ENCODE measurements at places on chromosomes 1 and 21.

- no peak for DNase-seq
Measured at GRCh38 chr1:1960480-1961196, 41.6 kb upstream of the TMEM52 start.

DNA sequence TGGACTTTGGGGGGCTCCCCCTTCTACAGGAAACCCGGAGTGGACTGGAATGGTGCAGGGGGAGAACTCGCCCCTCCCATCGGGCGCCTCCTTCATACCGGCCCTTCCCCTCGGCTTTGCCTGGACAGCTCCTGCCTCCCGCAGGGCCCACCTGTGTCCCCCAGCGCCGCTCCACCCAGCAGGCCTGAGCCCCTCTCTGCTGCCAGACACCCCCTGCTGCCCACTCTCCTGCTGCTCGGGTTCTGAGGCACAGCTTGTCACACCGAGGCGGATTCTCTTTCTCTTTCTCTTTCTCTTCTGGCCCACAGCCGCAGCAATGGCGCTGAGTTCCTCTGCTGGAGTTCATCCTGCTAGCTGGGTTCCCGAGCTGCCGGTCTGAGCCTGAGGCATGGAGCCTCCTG, at the start of gene TNFRSF14:
Gene TNFRSF14 (plus strand): TSS at position 95 of the 401 bp plus-strand sequence. CDS start 294 bp downstream, at position 389.
- DNase-seq = peak; percentile 64

DNA sequence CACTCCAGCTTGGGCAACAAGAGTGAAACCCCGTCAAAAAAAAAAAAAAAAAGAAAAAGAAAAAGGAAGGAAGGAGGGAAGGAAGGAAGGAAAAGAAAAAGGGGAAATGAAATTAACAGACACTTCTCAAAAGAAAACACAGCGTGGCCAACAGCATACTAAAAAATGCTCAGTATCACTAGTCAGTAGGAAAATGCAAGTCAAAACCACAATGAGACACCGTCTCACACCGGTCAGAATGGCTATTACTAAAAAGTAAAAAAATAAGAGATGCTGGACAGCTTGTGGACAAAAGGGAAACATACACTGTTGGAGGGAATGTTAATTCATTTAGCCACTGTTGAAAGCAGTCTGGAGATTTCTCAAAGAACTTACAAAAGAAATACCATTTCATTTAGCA, 369.5 kb upstream of the BRINP3 start:
- DNase-seq = no peak

DNA sequence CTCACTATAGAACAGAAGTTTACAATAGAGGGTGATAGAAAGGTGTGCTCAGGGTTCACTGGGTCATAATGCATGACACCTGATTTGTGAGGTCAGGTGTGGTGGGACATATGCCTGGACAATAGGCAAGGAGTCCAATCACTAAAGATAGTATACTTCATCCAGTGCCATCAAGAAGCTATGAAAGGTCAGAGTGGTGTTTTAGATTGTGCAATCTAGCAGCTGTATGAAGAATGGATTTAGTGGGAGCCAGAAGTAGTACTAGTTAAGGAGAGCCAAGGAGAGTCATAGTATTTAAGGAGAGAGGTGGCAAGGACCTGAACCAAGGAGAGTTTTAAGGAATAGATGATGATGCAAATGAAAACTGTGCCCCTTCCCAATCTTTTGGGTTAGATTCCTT, 80.6 kb upstream of the C1orf105 start:
- DNase-seq = no peak

DNA sequence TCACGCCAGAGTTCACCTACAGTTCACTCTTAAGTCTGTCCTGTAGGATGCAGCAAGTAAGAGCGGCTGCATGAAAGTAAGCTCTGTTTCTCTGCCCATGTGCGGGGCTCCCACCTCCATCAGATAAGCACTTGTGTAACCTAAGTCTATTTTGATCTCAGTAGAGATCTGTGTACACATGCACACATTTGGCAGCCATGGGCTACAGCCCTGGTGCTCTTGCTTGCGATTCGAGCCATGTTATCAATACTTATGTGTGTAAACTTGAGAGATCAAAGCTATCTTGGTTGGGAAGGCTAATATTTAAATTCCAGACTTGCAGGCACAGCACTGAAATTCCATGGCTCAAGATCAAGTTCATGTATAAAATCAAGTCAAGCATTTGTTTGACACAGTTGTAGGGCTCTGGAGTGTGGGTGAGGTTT, 244.7 kb upstream of the FGGY start:
- DNase-seq = no peak

DNA sequence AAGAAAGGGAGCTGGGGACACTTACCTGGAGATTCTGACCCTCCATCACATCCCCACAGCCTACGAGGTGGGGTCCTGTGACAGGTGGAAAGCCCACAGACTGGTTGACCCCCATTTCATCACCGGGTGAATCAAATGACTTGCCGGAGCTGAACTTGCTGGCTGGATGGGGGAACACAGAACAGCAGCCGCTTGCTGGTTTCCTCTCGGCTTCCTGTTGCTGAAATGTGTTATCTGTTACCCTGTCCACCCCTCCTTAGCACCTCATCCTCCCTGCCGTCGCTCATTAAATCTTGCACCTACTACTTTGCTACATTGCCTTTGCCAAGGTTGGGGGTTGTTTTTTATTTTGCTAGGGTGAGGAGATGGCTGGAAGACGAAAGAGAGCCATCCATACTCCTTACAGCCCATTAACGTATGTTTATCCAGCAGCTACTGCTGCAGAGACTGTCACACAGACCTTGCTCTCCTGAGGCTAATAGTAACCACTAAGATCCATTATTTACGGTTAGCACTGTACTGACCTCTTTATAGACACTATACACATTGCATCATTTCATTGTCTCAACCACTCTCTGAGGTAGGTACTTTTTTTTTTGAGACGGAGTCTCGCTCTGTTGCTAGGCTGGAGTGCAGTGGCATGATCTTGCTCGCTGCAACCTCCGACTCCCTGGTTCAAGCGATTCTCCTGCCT, 7.0 kb downstream of the PAFAH2 start:
- DNase-seq = peak; percentile 5

DNA sequence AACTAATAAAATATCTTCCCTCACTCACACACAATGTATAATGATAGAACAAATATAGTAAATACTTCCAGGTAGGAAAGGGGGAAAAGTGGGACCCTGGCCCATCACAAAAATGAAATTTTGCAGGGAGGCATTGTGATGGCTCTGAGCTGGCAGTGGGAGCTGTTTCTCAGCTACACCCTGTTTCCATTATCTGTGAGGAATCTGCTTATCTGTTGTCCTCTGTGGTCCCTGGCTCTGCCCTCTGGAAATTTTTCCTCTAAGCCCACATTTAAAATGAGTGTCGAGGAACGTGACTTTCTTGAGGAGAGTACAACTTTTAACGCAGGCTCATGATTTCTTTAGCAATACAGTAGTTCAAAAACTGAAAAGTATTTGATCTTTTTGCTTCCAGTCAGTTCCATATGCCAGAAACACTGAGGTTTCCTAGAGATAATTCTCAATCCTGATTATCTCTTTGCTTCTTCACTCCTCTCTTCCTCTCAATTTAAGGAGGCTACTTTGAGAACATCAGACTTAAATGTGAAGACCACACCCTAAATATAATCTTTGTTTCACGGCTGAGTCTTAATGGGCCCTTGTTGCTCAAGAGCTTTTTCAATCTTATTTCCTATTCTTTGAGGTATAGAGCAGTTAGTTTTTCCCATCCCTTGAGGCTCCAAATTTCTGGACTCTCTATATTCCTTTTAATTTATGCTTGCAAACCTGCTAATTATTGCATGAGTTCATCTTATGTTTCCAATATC, 5.0 kb upstream of the EEIG2 start:
- no peak for DNase-seq

- DNase-seq = no peak
Measured at GRCh38 chr1:11132563-11133293, 33.1 kb upstream of the EXOSC10 start.

- DNase-seq = no peak
Measured at GRCh38 chr1:214224611-214225354, 56.2 kb upstream of the SMYD2 start.

- no peak for DNase-seq
Measured at GRCh38 chr1:92653605-92654381, 131.1 kb downstream of the EVI5 start.

GRCh38 chr1:4122513-4123160, 222.6 kb upstream of the C1orf174 start:
- DNase-seq = no peak

- no peak for DNase-seq
Measured at GRCh38 chr1:101080859-101081258, 55.3 kb upstream of the DPH5 start.

- no peak for DNase-seq
Measured at GRCh38 chr21:31273278-31273677, 70.8 kb downstream of the TIAM1 start.

DNA sequence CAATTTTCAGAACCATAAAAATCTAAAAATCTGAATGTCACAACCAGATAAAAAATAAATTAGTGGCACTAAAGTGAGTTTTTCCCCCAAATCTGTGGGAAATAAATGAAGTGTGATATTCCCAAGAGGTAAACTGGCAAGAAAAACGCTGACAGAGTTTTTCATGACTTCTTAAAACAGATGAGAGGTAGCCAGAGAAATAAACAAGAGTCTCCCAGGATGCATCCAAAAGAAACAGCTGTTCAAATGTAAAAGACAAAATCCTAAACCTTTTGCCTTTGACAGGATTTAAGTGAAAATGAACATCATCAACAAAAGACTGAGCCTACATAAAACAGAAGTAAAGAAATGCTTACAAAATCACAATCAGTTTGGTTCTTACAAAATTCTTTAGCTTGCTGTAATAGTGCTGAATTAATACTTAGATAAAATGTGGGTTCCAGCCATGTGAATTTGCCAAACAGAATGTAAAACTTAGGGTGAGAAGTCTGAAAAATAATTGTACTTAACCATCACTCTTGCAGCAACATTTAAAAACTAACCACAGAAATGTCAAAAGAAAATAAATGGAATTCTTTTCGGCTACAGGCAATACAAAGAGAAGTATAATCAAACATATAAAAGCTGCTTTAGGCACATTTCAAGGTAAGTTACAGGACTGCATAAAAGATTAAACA, 133.6 kb downstream of the EIF4G3 start:
- DNase-seq = no peak

DNA sequence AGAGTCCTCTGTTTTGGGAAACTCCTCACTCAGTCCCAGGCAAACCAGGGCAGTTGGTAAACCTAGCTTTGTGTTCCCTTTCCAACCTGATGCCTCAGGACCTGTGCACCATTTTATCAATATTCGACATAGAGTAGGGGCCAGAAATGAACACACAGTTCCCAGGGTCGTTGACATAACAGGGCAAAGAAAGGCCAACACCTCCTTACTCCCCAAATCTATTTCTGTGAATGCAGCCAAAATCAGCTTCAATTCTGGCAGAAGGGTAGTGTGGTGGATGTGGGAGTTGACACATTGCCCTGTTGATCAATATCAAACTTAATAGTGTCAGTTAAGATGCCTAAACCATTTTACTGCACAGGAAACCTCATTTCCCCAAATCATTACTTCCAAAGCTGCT, 104.6 kb upstream of the SPATA6 start:
- DNase-seq = peak; percentile 15

DNA sequence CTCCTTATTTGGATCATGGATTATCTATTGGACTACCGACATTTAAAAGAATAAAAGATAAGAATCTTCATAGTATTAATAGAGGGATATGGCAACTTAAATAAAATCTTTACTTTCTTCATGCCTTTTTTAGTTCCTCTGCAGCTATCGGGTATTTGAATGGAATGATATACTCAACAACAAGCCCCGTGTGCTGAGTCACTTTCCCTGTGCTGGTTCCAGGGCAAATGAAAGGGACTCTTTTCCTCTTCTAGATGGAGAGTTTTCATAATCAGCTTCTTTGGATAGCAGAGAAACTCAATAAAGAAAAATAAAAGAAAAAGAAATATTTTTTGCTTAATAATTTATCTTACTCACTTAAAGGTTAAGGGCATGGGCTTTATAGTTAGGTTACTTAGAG, 213.7 kb downstream of the LRRC40 start:
- DNase-seq = no peak

GRCh38 chr1:100543640-100544039, 5.7 kb downstream of the GPR88 start:
- no peak for DNase-seq

GRCh38 chr1:157073944-157074685, 25.5 kb downstream of the ETV3L start:
- no peak for DNase-seq

DNA sequence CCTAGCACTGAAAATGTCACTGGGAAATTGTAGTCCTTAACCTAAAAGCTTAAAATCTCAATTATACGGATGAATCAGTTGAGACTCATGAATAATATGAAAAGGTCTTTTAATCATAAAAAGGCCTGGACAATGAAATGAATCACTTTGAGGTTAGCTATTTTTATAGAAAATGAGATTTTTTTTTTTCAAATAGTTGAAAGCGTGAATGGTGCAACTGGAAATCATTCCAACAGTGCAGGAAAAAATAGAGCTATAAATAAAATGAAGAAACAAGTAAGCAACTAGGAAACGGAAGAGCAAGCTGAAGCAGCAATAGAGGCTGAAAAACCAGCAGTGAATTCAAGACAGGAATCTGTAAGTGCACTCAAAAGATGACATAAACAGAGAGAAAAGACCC, 142.9 kb downstream of the BACH1 start:
- no peak for DNase-seq

DNA sequence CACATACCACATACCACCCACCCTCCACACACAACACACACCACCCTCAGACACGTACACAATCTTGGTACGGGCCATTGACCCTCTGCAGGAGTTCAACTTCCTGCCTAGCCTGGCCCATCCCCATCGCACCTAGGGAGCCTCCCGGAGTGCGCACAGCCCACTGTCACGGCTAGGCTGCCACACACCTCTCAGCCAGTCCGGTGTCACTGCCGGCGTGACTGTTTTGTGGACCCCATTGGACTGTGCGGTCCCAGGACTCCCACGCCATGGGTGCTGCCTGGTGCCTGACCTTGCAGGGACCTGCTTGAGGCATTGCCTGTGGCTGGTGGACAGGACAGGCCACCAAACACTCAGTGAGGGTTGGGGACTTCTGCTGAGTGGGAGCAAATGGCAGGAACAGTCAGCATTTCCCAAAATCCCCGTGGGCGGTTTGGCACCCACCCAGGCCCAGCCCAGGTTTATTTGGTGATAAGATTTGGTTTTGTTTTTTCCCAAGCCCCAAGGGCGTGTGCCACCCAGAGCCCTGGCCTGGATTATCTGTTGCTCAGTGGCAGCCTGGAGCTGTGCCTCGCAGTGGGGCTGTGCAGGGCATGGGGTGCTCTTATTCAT, 27.7 kb downstream of the RAB7B start:
- no peak for DNase-seq

GRCh38 chr1:37181425-37181824, 147.1 kb upstream of the GRIK3 start:
- DNase-seq = no peak

GRCh38 chr1:206579747-206580437, 32.4 kb downstream of the EIF2D start:
- peak; percentile 74 for DNase-seq

- DNase-seq = no peak
Measured at GRCh38 chr1:157437296-157437695, 115.0 kb downstream of the FCRL5 start.

GRCh38 chr1:9628541-9629444, 22.7 kb upstream of the PIK3CD start:
- DNase-seq = peak; percentile 87

- no peak for DNase-seq
Measured at GRCh38 chr1:162906485-162906884, 45.5 kb upstream of the CCDC190 start.
